Fibroblast of skin of abdomen (primary cell): ENCODE measurements at places on chromosomes 12 and 14.

DNA sequence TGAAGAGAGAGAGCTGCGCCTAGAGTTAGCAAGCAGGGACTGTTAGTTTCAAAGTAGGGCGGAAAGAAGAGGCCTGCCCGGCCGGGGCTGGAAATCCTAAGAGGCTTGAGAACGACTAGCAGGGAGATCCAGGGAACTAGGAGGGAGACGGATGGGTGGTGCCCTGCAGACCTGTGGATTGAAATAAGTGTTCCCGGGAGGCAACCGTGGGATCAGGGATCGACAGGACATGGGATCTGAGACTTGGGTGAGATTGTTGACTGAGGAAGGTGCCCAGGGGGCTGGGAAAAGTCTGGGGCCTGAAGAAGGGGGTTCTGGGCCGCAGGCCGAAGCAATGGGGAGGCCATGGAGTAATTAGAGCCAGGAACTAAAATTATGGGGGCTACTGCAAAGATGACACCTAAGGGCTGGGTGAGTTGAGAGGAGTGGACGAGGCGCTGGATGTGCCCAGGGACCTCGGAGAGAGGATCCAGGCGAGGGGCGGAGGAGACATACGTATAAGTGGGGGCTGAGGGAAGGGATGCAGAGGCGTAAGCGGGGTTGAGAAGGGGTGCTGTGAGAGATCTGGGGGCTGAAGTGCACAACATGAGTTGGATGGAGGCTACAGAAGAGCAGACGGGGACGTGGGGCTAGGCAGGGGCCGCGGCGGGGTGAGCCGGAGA is 635 bp downstream of the LTA4H start:
- peak; percentile 20 for DNase-seq

DNA sequence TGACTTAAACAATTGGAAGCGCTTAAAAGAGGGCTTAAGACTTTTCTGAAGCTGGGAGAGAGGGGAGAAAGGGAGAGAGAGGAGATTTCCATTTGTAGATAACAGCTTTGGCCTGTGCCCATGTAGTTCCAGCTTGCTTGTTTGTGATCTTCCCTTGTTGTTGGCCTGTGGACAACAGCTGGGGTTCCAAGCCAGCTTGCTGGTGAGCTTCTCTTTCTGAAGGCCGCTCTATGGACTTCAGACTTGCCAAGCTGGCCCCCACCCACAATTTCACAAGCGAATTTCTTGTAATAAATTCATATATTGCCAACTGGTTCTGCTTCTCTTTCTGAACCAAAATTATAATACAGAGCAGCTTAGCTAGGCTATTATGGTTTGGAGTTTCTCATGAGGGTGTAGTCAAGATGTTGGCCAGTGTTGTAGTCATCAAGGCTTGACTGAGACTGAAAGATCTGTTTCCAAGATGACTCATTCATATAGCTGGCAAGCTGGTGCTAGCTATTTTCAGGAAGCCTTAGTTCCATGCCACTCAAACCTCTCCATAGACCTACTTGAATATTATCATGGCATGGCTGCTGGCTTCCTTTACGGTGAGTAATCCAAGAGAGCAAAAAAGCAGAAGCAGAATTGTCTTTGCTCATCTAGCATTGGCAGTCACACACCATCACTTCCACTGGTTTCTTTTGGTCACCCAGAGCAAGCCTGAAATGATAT is 89.4 kb downstream of the ATP23 start:
- DNase-seq: no peak

- no peak for DNase-seq
Measured at GRCh38 chr14:90050271-90050670, 11.5 kb upstream of the KCNK13 start.

DNA sequence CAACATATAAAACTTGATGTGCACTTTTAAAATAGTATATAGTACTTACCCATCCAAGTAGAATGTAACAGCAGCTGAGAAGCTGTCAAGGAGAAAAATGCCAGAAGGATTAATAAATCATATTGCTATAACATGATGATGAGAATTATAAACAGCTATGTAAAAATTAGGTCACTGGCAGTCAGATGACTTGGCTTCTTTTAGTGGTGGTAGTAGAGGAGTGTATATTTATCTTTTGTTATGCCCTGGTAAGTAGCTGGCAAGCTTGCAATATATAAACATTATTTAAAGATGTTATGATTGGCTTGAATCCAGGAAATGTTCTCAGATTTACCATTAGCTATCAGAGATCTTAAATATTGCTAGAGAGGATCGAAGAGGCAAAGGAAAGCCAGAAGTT is 471.0 kb upstream of the MGAT4C start:
- peak; percentile 67 for DNase-seq

- no peak for DNase-seq
Measured at GRCh38 chr14:35558680-35559079, 24.7 kb downstream of the INSM2 start.

- DNase-seq: no peak
Measured at GRCh38 chr12:111597831-111598636, 1.1 kb downstream of the ATXN2 start.

GRCh38 chr12:16612647-16613046 is 6.7 kb upstream of the LMO3 start:
- no peak for DNase-seq

DNA sequence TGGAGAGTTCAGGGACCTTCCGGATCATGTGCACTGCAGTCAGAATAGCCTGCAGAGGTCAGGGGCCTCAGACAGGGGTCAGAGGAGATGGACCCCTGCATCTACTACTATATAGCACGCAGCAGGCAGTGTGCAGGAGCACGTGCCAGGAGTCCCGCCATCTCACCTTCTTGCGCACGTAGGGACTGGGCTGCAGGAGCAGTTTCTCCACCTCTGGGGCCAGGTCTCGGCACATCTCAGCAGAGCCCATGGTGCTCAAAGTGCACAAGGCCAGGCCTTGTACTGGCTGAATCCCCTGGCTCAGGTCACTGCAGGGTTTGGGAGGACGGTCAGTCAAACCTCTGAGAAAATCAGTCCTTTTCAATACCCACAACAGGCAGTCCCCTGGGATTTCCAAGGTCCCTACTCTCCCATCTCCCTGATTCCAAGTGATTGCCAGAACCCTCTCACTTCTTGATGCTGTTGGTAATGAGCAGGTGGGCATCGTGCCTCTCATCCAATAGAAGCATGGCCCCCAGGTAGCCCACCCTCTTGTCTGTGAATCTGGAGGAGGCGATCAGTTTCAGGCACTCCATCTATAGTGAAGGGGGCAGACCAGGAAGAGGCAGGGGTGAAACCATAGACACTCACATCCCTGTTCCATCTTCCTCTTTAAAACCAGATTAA is 1.3 kb downstream of the AP1G2 start:
- no peak for DNase-seq

DNA sequence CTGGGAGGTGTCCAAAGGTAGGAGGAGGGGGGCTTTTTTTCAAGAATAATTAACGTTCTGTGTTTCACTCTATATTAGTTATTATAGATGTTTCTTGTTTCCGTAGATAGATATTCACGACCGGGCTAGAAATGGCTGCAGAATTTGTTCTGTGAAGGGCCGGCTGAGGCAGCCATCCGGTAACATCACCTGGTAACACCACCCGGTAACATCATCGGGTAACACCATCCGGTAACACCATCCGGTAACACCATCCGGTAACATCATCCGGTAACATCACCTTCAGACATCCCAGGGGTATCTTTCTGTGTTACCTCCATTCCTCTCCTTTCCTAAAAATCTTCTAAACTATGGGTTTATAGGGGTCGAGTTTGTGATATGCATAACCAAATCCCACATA is 1336.7 kb upstream of the TMEM132C start:
- DNase-seq: no peak

DNA sequence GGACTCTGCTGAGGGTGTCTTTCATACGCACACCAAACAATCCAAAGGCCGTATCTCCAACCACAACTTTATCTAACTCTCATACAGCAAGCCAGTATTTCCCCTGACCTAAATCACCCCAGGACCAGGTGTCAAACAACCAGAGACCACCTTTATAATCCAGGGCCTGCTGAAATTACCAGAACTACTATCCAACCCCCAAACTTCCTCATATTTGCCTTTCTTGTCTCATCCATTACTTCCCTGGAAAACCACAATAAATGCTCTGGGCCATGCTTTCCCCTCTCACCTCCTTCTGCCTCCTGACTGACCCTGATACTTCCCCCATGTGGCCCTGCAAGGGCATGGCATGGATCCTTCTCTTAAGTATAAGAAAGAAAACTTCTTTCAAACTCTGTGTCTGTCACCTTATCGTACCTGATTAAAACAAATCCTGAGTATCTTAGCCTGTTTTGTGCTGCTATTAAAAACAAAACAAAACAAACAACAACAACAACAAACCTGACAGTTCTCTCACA is 44.7 kb upstream of the CRACR2A start:
- DNase-seq: no peak

DNA sequence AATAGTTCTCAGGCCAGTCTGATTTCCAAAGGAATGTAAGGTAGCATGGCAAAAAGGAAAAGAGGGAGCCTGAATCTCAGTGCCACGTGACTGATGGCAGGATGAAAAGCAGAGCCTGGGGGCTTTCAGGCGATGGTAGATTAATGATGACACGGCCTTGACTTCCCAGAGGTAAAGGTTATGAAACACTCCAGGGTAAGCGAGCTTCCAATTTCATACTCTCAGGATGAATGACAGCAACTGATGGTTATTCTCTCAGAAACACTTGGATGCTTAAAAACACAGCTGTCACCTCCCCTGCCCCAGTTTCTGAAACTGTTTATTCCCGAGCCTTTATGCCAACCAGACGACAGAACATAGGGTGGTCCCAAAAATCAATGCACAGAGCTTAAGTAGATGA is 28.8 kb downstream of the GDF11 start:
- DNase-seq: no peak

DNA sequence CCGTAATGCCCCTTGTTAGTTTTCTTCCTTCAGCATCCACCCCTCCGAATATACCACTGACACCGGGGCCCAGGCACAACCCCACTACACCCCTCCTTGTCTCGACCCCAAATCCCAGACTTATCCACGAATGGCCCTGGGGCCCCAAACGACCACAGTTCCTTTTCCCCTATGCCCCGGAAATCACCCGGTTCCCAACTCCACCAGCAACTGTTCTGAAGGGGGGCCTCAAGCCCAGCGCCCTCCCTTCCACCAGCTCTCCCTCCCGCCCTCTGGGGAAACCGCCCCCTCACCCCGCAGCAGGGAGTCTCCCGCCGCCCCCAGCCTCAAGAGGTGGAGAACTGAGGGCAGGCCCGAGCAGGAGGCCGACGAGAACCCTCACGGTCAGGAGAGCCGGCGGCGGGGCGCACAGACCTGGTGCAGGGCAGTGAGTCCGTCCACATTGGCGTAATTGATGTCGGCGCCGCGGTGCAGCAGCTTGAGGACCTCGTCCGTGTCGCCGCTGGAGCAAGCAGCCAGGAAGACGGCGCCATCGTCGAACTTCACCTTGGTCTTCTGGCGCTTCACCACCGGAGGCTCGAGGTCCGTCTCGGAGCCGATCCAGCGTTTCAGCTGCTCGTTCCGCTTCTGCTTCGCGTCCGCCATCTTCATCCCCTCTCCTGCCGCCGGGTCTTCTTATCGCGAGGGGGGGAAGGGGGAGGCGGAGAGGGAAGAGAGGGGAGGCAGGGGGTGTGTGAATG is 446 bp downstream of the PPP1R12A start:
- peak; percentile 48 for DNase-seq

DNA sequence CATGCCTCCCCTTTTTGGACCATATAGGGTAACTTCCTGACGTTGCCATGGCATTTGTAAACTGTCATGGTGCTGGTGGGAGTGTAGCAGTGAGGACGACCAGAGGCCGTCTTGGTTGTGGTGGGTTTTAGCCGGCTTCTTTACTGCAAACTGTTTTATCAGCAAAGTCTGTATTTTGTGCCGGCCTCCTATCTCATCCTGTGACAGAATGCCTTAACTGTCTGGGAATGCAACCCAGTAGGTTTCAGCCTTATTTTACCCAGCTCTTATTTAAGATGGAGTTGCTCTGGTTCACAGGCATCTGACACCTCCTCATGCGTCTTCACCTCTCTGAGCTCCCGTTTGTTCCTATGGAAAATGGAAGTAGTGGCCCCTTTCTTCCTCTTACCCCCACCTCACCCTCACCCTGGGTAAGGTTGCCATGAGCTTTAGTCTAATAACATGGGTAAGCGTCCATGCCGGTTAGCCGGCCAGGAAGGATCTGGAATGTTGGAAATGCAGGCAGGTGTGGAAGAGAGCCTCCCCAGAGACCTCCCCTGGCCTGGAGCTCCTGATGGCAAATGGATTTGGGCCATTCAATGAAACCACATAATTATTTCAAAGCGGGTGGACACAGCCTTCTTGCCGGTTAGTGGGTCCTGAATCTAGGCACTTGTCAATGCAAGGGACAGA is 18.6 kb downstream of the HHIPL1 start:
- DNase-seq: no peak

DNA sequence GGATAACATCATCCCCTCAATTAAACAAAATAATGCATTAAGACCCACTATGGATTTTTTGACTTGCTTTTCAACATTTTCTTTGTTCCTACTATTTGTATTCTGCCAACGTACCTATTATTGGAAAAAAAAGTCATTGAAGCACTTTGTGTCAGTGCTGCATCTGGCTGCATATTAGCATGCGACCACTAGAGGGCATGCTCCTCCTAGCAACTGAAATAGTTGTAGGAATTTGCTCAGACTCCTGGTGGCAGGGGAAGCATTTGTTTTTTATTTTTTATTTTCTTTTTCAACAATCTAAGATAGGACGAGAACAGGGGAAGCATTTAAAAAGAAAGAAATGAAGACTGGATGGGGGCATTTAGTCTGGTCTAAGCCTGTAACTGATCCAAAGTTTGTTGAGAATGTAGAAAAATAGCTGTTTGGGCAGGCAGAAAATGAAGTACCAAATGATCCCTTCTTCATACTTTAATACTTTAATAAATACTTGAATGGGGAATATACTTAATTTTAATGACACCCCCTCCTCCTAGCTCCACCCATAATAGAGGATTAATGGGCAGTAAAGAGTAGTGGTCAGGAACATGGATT is 14.5 kb upstream of the CLEC4A start:
- DNase-seq: peak; percentile 68

DNA sequence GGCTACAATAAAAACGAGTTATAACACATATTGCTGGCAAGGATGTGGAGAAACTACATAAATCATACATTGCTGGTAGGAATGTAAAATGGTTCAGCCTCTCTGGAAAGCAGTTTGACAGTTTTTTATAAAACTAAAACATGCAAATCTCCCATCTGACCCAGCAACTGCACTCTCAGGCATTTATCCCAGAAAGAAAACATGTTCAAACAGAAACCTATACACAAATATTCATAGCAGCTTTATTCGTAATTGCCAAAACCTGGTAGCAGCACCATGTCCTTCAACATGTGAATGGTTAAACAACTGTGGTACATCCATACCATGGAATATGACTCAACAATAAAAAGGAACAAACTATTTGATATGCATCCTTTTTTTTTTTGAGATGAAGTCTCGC is 10.1 kb upstream of the TMCC3 start:
- no peak for DNase-seq
